Islet precursor cell (in vitro differentiated cells): ENCODE measurements at places on chromosomes 12 and 14.

GRCh38 chr12:105587237-105587636 is 256.7 kb downstream of the C12orf75 start:
- DNase-seq, result no peak

DNA sequence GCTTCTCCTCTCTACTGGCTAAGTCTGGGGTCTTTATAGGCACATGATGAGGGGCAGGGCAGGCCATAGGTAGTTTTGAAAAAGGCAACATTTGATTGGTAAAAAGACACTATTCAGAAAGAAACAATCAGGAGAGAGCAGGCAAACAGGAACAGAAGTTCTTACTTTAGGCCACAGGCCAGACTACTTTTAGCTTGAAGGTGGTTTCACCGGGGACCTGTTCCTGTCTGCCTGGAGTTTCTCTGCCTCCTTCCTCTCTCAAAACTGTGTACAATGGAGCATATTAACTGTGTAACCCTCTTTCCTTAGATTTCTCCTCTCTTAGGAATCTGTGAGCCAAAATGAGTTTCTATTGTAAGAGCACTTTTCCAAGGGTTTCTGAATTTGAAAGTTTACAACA is 167.9 kb upstream of the AVPR1A start:
- DNase-seq, result no peak

DNA sequence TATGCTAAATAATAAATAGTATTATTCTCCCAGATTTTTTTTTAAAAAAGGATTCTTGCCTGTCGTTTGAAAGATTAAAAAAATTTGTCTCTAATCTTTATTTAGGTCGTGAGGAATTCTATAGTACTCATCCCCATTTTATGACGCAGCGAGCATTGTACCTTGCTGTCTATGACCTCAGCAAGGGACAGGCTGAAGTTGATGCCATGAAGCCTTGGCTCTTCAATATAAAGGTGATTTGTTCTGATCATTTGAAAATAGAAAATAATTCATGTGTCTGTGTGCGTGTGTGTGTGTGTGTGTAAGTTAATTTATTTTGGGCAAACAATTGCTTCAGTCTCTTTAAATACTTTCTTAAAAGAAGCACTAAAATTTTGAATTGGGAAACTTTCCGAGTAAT is 84.2 kb downstream of the LRRK2 start:
- no peak for DNase-seq

DNA sequence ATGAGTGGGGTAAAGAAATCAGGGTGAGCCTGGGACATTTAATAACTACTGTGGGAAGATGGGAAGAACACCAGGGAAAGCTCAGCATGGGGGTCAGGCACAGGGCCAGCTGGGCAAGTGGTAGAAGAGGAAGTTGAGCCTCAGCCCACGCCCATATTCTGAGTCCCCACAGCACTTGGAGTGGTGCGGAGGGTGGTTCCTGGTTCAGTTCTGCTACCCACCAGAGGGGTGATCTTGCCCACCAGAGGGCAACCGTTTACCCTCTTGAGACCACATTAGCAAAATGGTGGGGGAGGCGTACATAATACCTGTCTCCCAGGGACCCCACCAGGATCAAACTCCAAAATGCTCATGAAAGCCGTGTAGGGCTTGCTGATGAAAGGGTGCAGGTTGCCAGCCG is 16.8 kb upstream of the ANKRD33 start:
- DNase-seq, result no peak

DNA sequence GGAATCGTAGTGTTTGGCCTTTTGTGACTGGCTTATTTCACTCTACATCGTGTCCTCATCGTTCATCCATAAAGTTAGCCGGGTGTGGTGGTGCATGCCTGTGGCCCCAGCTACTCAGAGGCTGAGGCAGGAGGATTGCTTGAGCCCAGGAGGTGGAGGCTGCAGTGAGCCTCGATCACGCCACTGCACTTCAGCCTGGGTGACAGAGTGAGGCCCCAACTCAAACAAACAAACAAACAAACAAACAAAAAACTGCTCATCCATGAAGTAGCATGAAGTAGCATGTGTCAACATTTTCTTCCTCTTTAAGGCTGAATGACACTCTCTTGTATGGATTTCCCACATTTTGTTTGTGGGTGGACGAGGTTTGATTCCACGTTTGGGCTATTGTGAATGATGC is 44.0 kb upstream of the MEG3 start:
- no peak for DNase-seq
